HTR-8/SVneo (cell line): ENCODE measurements at places on chromosomes 11 and 22.

DNA sequence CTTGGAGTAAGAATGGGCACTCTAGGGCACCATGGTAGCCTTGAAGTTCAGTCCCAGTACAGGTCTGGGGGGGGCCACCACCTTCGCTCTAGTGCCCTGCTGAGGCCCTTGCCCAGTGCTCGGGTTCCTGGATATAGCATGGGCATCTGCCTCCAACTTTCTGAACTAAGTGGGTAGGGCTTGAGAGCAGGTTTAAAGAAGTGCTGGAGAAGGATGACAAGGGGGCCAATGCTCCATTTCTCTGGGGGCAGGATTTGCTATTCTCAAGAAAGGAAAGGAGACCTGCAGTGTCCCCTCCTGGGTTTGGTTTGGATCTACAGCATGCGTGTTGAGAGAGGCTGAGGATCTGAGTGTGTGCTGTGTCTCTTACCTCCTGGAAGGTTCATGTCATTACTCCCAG is 82.2 kb upstream of the SUSD2 start:
- DNase-seq, result no peak

DNA sequence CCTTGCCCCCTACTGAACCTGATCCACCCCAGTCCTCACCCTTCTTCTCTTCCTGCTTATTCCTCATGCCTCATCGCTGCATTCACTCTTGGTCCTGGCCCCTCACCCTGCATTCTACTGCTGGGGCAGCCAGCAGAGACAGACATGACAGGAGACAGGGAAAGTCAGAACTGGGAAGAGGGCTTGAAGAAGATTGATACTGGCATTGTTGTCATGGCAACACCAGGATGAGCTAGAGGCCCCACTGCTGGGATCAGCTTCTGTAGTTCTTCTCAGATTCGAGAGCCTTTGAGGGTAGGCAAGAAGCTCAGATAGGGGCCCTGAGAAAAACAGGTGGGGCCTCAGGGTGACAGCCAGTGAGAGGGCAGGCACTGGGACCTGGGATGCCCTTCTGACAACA is 264.3 kb downstream of the MIAT start:
- DNase-seq, result no peak

- DNase-seq, result no peak
Observed at GRCh38 chr11:428295-428694, 13.5 kb upstream of the SIGIRR start.

DNA sequence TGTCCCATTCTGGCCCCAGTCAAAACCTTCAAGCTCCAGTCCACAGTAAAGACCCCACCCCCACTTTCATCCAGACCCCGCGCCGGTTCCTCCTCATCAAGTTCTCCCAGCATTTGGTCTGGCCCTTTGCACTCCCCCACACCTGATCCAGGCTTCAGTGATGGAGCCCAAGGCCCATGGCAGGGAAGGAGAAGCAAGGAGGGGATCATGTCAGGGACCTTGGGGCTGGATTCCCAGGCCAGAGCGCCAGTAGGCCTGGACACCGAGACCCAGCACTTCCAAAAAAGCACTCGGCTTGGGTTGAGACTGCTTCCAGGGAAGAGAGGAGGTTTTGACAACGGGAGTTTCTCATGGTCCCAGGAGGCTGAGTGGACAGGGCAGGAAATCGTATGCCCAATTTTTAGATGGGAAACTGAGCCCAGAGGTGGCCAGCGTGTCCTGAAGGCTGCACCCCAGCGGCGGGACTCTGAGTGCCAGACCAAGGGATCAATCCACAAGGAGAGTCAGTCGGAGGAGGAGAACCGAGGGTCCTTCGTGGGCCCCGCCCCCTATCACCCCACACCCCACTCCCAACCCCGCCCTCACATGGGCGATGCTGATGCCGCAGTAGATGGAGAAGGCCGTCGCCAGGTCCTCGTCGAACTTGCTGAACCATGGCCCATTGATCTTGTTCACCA is 90.5 kb downstream of the PDE2A start:
- DNase-seq, result no peak

GRCh38 chr11:18485913-18486528 is 30.4 kb downstream of the LDHAL6A start:
- no peak for DNase-seq

- no peak for DNase-seq
Observed at GRCh38 chr11:84455691-84456090, 1169.5 kb upstream of the CCDC90B start.

DNA sequence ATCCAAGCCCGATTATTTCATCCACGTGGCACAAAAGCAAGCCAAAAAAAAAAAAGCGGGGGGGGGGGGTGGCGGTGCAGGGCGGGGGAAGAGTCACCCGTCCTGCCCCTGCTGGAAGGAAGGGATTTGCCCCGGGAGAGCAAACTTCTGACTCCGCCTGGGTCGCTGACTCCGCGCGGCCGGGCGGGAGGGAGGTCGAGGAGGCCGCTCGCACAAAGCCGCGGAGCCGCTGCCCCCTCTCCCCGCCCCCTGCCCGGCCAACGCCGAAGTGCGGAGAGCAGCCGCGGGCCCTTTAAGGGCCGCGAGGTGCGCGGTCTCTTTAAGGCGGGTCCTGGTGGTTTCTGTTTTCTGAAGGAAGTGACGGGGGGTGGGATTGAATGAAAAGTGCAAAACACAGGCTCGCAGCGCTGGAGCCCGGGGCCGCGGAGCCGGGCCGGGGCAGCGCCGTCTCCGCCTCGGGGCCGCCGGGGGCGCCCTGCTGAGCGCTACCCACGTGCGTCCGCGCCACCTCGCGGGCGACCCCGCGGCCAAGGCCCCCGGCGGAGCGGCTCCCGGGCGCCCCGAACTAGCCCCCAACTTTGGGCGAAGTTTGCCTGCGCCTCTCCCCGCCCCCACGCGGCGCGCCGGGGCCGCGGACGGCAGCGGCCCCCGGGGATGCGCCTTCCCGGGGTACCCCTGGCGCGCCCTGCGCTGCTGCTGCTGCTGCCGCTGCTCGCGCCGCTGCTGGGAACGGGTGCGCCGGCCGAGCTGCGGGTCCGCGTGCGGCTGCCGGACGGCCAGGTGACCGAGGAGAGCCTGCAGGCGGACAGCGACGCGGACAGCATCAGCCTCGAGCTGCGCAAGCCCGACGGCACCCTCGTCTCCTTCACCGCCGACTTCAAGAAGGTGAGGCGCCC is at the start of gene OAF:
Gene OAF, plus strand, starts transcription at position 407 of the 896 bp plus-strand sequence. Its CDS starts 248 bp downstream, at position 655.
- peak; percentile 82 for DNase-seq

GRCh38 chr11:48020092-48020755 is 39.9 kb downstream of the PTPRJ start:
- no peak for DNase-seq

DNA sequence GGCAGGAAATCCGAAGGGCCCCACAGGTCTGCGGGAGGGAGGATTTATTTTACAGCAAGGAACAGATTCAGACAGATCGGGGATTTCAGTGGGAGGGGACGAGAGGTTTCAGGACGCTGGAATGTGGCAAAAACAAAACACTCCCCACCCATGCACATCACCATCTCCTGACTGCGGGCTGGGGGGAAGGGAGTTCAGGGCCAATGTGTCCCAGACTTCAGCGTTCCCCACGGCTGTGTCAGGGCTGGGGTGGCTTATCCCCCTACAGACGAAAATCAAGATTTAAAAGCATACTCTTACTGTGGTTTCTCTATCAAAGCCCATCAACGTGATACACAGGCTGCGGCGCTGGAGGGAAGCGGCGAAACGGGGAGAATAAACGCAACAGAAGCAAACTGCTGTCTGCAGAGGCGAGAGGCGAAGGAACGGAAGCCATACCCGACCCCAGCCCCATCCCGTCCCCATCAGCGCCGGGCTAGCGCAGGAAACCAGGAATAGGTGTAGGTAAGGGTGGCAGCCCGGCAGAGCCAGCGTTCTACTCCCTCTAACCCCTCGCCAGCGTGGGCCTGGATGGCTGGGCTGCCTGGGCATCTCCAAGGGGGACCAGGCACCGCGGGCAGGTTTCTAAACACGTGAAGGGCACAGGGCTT is 2.7 kb downstream of the TENM4 start:
- DNase-seq, result no peak

- no peak for DNase-seq
Observed at GRCh38 chr11:133656082-133656635, 123.9 kb upstream of the OPCML start.

DNA sequence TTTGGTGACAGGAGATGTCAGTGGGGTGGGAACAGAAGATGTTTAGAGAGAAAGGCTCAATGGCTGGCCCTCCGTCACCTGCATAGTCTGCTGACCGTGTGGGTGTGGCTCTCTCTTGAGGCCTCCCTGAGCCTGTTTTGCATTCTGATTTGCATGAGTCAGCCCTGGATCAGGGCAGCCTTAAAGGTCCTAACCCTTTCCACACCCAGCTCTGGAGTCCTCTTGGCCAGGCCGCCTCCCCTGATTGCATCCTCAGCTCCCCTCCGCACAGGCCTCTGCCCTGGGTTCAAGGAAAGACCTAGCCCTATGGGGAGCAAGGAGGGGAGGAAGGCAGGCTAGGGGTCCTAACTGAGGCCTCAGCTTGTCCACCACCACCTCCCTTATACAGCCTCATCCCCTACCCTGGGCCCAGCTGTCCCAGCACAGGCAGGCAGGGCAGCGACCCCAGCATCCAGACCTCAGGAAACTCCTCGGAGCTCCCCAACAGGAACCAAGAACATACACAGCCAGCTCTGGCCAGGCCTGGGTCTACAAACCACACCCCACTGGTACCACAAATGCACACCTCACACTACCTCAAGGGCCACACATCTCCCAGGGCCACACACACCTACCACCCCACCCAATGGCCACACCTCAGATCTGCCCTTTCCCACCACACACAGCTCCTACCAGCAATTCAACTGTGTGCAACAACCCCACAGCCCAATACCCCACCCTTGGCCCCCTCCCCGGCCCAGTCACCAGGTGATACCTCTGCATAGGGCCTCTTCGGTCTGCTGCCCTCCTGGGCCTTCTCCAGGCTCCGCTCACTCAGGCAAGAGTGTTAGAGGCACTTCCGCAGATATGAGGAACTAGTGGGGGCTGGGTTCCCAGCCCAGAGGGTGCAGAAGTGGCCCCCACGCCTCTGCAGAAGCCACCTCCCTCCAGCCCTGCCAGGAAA is 13.7 kb downstream of the ARAP1 start:
- DNase-seq, result no peak

GRCh38 chr22:24542641-24543040 is 12.3 kb downstream of the GUCD1 start:
- no peak for DNase-seq

DNA sequence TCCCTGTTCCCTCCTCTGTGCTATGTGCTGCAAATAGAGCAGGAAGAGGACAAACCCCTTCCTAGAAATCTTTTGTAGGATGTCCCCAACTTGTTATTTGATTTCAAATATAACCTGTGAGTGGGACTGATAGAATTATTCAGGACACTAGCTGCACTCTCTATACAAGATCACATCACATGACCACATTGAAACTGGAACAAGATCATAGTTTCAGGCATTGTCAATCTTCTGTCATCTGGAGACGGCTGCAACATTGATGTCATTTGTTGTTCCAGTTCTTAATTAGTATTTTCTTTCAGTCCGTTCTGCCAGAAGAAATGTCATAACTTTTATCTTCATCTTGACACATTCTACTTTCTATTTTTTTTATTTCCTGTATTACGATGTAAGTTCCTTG is 89.3 kb downstream of the GRIA4 start:
- no peak for DNase-seq

DNA sequence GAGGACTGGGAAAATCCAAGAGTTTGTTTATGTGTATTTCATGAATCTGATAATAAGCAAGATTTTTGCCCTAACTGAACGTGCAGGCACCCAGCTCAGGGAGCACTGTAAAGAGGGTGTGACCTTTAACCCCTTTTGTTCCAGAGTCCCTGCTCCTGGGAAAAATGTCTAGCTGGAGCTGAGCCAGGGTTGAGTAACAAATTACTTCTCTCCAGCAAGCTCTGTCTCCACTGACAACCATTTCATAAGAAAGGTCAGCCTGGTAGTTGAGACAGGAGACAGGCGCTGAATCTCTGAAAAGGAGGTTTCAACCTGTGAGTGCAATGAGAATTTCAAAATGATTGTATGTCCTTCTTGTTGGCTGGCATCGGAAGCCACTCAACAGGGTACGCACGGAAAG is 156.4 kb upstream of the NARS2 start:
- DNase-seq, result no peak

GRCh38 chr22:26853495-26853894 is 196.1 kb downstream of the MIAT start:
- DNase-seq, result no peak
